ENCODE measurements at places on chromosomes 3 and 15.

DNA sequence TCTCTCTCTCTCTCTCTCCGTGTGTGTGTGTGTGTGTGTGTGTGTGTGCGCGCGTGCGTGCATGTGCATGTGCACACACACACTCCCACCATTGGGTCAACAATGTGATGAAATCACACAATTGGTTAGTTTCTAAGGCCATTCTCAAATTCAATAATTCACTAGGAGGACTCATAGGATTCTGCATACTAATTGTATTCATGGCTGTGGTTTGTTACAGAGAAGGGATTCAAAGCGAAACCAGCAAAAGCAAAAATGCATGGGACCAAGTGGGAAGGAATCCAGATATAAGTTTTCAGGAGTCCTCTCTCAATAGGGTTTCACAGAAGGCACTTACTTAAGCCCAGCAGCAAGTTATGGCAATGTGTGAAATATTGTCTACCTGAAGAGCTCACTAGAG lies 515.0 kb downstream of the PYDC2 start:
- DNase-seq = no peak

DNA sequence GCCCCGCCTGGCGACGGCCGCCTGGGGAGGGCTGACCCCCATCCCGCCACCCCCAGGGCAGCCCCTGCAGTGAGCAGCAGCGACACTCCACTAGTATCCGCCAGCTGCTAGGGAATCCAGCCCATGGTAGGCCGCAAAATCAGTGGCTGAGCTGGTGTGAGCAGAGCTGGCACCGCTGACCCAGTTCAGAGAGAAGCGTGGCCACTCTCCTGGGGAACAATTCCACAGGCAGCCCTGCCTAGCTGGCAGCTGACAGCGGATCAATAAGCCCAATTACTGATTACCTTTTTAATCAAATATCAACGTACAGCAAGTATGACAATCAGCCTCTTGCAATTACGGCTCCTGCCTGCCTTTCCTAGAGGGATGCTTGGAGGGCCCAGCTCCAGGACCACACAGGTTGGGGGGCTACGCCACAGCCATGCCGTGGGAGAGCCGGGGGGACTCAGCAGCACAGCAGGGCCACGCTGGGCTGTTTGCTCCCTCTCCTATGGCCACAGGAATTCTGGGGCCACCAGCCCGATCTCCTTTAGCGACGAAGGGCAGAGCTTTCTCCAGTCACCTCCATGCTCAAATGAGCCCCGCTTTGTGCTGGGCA lies 13.9 kb downstream of the DNAJB8 start:
- DNase-seq = no peak

DNA sequence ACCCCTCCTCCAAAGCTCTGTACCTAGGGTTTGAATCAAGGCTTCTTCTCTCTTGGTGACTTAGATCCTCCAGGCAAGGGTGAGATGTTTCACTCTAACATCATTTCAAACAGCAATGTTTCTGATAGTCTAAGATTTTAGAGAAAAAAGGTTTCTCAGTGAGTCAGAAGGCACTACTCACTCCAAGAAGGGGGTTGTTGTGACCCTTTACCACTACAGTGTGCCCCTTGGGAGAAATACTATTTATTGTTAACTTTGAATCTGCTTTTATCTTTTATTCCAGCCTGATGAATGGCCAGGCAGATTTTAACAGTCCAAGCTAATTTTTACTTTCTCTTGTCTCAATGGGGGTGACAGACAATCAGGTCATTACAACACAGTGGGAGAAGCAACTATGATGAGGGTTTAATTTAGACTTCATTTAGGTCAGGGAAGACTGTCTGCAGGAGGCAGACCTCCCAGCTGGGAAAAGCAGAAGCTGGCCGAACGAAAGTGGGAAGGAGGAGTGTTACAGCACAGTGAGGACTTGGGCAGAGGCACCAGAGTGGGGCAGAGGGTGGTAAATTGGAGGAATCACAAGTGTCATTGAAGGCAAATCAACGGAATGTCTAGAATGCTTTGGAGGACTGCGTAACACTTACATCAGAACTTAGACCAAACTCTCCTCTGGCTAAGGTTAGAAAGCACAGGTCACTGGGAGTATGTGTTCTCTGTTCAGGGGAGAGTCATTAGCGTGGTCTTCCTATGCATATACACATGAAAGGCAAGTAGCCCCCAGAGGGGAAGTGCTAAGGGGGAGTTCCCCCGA lies 21.2 kb downstream of the ZNF860 start:
- DNase-seq = no peak

DNA sequence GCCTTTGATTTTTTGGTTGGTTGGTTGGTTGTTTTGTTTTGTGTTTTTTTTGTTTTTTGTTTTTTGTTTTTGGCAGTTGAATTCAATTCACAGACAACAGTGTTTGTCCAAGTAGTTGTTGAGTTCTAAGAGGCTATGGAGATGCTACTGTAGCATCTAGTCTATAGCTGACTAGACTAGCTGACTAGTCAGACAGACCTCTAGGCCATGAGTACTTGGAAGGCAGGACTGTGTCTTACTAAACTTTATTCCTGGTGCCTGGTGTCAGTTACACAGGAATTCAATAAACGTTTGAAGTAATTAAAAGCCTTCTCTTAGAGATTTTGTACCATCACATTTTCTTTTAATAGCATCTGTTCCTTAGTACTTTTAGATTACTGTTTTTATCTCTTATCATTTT lies 35.7 kb downstream of the RNF13 start:
- DNase-seq = no peak

DNA sequence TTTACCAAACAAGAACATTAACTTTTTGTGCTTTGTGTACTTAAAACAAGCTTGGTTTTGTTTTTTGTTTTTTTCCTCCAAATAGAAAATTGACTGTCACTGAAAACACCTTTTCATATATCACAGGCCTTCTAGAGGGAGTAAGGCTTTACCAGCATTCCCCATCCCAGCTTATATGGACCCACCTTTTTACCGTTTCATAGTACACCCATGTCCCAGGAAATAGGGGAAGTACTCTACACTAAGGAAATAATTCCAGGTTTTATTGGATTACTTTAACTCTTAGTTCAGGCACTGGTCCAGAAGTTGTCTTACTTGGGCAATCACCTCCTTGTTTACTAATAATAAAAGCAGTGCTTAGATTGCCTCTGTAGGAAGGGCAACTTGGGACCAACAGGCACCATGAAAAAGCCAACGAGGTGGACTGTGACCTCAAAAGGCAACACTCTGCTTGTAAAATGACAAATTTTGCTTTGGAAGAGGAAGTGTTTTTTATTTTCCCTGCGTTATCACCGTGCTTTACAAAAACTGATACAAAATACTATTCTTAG lies 26.2 kb downstream of the HMG20A start:
- peak; percentile 82 for DNase-seq

DNA sequence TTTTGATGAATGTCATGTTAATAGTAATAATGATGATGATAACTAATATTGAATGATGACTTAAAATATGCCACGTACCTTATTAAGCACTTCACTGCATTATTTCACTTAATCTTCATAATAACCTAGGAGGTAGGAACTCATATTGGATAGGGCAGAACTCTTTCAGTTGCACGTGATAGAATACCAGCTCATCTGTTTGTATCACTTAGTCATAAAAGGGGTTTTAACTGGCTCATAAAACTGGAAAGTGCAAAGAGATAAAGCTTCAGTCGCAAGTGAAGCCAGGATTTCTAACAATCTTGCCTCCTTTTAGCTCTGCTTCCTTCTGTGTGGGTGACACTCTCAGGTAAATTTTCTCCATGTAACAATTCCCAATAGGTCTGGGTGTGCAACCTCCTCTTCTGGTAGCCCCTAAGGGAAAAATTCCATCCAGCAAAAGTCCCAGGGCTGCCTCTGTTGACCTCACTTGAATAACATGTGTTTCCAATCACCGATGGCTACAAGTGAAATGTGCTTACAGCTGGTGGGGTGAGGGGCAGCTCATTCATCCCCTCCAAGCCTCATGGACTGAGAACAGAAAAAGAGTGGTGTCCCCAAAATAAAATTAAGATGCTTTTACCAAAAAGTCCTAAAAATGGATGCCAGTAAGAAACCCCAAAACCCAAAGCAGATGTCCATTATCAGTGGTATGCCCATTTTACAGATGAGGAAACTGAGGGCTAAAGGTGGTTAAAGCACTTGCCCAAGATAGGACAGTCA lies 9.3 kb downstream of the GXYLT2 start:
- no peak for DNase-seq

GRCh38 chr15:45731343-45731742 lies 96.5 kb downstream of the SQOR start:
- no peak for DNase-seq

GRCh38 chr3:107285197-107285596 lies 92.0 kb upstream of the CCDC54 start:
- no peak for DNase-seq

DNA sequence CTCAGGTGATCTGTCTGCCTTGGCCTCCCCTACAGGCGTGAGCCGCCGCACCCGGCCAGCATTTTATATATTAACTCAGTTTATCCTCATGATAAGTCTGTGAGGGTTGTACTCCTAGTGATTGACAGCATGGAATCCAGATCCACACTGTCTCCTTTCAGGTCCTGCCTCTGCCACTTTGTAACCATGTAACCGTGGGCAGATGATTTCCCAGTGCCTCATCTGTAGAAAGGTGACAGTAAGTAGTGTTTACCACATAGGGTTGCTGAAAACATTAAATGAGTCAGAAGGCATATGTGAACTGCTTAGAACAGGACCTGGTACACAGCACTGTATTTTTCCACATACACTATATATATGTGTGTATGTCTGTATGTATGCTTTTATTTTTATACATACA lies 2.4 kb downstream of the FYTTD1 start:
- no peak for DNase-seq

- DNase-seq = no peak
These were observed 73.4 kb upstream of the SLC2A2 start for GRCh38 chr3:171099911-171100310.

DNA sequence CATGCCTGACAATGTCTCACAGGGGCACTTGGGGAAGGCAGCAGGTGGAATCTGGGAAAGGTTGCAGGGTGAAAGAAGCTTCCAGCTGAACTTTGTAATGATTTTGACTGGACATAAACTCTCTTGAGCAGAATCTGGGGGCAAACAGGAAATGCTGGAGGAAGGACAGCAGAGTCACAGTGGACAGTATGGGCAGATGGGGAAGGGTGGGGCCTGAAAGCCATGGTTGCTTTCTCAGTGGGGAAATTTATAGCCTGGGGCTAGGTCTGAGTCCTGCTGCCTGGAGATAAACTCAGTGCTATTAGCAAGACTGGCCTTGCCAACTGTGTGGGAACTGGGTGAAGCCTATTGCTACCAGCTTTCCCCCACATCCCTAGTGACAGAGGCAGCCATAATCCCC lies 203.2 kb downstream of the OSBPL10 start:
- DNase-seq = no peak

DNA sequence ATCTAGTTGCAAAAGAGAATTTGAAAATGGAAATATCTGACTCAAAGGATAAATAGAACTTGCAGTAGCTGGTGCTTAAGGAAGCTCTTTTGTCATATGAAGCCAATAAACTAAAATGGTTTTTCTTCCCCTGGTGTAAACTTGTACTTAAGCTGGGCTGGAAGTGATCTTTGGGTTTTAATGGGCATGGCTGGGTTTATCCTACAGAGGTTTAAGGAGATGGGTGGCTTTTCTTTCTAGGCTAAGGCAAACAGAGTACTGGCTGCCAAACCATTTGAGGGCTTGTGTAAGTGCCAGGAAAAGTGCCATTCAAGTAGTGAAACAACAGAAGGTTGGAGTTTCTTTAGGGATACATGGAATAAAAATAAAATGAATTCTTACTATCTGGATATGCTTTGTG lies 12.1 kb upstream of the UTS2B start:
- no peak for DNase-seq

DNA sequence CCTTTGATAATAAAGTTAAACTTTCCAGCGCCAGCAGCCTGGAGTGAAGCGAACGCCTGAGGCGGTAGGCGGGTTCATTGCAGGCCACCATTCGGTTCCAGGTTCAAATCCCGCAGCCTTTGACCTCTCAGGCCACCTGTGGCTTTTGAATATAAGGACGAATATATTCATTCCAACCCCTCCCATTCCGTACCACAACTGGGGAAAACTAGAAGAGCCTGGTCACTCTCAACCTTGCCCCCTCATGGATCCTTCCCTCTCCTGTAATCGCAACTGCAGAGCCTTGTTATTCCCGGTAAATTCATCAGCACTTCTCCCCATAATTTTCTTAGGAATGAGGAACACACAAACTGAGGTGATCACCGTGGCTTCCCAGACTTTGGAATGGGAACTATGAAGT lies 35.2 kb downstream of the ZIC4 start:
- DNase-seq = no peak

DNA sequence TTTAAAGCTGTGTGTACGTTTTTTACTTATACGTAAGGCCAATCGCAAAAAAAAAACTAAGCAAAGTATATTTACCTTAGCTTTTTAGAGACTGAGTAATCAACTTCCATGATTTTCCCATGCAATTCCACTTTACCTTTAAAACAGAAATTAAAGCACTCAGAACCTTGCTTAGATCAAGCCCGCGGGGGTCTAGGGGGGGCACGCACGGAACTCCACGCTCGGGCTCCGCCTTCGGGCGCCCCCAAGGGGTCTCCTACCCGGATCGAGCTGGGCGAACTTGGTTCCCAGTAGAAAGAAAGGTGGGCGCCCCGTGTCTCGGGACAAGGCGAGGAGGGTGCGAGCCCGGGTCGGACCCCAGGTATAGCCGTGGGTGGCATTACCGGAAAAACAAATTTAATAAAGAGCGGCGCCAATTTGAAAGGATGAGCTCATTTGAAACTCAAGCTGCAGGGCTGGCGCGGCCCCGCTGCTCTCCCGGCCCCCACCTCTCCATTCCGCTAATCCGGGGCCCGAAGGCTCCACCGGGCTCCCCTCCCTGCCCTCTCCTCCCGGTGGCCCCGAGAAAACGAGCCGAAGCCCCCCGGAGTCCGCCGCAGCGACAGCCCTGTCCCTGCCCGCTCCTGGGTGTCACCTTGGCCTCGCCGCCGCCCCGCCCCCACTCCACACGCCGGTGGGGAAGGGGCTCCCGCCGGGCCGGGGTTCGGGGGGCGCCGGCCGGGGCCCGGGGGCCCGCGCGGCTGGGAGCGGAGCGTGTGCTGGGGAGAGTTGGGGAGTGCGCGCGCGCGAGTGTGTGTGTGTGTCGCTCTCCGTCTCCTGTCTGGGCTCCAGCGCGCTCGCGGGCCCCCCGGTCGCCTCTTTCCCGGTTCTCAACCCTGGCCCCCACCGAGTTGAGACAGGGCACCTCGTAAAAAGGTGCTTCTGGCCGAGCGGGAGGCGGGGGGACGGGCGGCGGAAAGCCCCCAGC lies 1.5 kb downstream of the IGF2BP2 start:
- DNase-seq = peak; percentile 43

DNA sequence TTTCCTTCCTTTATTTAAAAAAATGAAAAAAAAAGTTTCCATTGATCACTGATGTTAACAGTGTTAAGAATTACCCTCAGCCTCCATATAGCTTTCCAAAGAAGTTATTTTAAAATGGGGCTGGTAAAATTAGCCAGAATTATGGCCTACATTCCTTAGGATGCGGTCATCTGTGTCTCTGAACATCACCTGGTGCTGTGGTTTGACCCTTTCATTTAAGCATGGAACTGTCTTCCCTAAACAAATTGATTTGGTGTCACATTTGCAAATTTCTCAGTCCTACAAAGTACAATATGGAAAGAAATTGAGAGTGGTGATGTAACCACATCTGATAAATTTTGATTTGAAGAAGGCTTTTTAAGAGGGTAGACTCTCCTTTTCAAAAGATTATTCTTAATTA lies 40.3 kb upstream of the ZPLD1 start:
- DNase-seq = no peak
